ENCODE measurements at places on chromosomes 7 and 10.

- DNase-seq, result no peak
Measured at GRCh38 chr7:38574086-38574485, 57.1 kb downstream of the AMPH start.

GRCh38 chr7:920351-921070 lies 34.0 kb downstream of the ADAP1 start:
- no peak for DNase-seq

- no peak for DNase-seq
Measured at GRCh38 chr10:119807960-119808697, 64.5 kb downstream of the MCMBP start.

DNA sequence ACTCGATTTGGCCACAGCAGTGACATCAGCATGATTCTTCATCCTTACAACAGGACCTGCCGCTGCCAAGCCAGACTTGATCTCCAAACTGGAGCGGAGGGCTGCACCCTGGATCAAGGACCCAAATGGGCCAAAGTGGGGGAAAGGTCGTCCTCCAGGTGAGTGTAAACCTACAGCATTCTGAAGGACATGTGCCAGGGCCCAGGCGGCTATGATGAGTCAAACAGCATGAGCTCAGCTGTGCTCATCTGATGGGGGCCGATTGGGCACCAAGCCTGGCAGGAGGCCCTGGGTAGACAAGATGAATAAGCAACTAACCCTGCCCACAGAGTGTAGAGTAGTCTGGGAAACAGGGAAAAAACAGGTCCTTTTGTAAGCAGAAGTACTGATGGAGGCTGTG lies 14.4 kb upstream of the ATP6V0E2 start:
- DNase-seq, result no peak

DNA sequence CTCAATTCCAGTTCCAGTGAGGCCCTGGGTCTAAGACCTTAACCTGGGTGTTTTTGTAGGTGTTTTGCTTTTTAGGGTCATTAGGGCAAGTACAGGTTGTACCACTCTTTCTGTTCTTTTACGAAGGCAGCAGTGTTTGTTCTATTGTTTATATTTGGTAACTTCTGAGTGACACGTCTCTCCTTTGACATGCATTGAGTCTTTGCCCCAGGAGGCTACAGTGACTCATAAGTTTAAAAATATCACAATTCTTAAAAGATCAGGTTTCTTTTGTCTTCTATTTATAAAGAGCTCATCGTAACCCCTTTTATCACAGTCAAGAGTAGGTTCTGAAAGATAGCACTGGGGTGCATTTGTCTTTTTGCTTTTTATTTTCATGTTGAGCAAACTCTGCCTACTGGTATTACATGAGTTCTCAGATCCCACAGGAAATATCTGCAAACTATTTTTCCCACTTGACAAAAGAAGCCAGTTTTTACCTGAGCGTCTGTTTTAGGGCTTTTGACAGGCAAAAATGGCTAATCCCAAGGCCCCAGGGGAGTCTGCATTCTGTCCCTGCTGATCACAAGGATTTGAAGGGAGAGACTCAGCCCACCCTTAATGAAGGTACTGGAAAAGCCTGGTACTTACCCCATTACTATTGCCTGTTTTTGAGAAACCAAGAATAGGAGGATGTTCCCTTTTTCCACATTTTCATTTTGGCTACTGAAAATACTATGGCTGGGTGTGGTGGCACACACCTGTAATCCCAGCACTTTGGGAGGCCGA lies 7.9 kb downstream of the NUDT13 start:
- no peak for DNase-seq

DNA sequence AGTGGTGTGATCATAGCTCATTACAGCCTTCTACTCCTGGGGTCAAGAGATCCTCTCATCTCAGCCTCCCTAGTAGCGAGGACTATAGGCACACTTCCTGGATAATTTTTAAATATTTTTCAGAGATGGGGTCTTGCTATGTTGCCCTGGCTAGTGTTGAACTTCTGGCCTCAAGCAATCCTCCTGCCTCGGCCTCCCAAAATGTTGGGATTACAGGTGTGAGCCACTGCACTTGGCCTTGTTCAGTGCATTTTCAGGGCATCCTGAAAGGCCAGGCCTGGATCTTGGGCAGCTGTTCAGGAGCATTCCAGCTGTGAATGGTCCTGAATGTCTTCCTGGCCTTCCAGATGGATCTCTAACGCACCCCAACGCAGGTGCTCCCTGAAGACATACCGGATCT lies 95.7 kb downstream of the PFKFB3 start:
- DNase-seq, result no peak

GRCh38 chr7:70494225-70495032 lies 637.5 kb upstream of the GALNT17 start:
- DNase-seq, result no peak

DNA sequence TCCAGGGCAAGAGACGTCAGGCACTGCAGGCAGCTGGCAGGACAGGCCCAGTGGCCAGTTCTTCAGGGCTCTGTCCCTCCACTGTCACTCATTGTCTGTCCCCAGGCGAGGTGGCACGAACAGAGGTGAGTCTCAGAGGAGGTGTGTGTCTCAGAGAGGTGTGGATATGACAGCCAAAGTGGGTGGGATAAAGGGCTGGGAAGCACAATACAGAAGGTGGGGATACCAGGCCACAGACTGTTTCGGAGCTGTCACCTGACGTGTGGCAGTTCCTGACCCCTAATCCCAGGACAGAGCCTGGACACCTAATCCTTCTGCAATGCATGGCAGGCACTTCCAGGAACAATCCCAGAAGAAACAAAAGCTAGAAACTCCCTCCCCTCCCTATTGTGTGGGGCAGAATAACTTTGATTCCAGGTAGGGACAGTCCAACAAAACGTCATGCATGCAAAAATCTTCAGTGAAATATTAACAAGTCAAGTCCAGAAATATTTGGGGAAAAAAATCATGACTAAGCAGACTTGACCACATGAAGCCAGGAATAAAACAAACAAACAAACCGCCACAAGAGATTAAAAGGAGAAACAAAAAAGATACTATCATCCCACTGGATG lies 11.6 kb downstream of the KLRG2 start:
- no peak for DNase-seq

- no peak for DNase-seq
Measured at GRCh38 chr7:91265693-91266066, 1.4 kb downstream of the FZD1 start.

- DNase-seq, result no peak
Measured at GRCh38 chr10:24652381-24652957, 71.2 kb downstream of the ARHGAP21 start.

- no peak for DNase-seq
Measured at GRCh38 chr10:116892907-116893685, 43.8 kb downstream of the ENO4 start.

DNA sequence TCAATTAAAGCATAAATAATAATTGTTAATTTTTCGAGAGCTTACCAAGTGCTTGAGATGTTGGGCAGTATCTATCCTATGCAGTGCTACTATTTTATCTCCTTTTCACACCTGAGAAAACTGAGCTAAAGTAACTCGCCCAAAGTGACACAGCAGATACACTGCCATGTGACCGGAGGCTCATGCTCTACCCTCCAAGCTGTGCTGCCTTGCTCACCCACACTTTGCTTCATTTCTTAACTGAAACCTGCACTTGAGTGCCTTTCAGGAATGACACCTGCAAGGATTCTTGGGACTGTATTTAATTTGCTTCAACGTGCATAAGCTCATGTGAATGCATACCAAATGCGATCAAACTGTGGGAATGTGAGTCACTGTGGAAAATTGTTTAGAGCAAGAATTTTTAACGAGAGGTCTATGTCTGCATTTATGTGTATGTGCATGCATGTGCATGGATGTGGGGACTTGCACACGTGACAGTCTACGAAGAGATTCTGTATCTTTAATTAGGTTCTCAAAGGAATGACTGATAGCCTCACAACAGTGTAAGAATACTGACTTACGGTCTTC lies 119.2 kb downstream of the ADCYAP1R1 start:
- DNase-seq, result no peak

- DNase-seq, result no peak
Measured at GRCh38 chr7:127798023-127798422, 146.0 kb downstream of the SND1 start.

- no peak for DNase-seq
Measured at GRCh38 chr10:68955355-68955831, 577 bp upstream of the DDX21 start.

- no peak for DNase-seq
Measured at GRCh38 chr7:87110778-87111177, 41.5 kb upstream of the DMTF1 start.

GRCh38 chr10:19998482-19998881 lies 182.2 kb downstream of the PLXDC2 start:
- DNase-seq, result no peak

GRCh38 chr7:99617192-99617781 lies 541 bp downstream of the ZSCAN25 start:
- no peak for DNase-seq

DNA sequence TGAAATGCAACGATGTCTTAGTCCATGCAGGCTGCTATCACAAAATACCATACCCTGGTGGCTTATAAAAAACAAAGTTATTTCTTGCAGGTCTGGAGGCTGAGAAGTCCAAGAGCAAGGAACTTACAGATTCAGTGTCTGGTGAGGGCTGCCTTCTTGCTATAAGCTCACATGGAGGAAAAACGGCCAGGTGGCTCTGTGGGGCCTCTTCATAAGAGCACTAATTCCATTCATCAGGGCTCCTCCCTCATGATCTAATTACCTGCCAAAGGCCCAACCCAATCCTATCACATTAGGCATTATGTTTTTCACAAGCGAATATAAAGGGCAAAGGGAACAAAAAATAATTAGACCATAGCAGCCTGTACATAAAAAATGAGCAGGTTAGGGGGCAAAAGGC lies 35.4 kb downstream of the PAPSS2 start:
- no peak for DNase-seq

DNA sequence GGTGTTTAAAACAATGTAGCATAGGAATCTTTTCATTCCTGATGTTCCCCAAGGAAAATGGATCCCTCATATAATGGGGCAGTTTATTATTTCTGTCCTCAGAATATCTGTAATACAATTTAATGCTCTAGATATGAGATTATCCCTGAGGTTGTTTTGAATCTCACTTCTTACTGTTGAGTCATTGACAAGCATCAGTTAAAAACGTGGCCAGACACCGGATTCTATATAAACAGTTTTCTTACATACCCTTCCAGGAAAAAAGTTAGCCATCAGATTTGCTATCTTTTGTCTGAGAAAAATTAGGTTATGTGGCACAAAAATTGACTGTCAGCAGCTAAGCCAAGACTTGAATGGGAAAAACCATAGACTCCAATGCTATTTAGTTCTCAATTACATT lies 539.8 kb upstream of the CELF2 start:
- no peak for DNase-seq

DNA sequence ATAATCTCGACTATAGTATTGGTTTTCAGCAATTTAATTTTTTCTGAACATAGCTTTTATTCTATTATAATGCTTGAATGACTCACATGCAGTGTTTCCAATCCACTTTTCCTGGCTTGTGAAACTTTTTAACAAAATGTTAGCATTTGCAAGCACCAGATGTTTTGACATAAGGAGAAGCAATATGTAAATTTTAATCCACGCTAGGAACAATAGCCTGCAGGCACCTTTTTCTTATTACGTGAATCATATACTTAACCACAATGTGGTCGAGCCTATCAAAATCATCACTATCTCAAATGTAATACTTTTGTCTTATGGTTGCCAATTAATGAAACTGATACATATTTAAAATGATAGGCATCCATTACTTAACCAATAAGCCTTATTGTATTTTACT lies 97.1 kb downstream of the TFEC start:
- no peak for DNase-seq

DNA sequence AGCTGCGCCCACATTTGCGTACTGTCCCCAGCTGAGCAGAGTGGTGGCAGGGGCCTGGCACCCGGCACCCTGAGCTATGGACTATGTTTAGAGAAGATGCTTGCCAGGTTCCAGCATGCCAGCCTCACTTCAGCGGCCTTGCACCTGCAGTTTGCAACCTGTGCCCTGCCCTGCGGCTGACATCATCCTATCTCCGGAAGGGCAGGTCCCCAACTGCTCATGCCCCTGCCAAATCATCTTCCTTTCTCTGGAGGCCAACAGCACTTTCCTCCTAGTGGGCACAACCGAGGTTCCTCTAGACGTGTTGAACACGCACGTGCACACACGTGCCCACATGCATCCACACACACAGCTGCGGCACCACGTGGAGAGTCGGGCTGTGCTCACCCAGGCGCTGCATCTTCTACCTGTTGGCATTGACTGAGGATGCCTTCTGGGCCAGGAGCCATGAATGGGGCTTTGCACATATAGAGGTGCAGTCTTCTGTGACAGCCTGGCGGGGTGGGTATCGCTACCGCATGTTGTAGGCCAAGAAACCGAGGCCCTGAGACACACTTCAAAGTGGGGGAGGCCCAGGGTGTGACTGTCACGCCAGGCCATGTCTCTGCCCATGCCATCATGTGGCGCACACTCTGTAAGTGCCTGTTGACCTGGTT lies 24.5 kb downstream of the CNPY1 start:
- no peak for DNase-seq

DNA sequence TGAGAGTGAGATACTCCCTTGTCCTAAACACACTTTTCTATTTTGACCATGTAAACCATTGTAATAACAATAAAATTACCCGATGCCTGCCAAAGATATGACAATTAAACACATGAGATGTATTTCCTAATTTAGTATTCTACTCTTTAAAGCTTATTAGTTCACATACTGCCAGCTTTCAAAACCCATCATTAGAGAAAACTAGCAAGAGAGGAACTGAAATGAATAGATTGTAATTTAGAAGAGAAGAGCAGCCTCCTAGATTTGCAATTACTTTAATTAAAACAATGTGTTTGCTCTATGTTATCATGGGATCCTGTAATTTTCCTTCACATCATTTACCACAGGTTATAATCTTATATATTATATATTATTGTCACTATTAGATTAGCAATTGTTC lies 428.2 kb downstream of the THSD7A start:
- DNase-seq, result no peak

- no peak for DNase-seq
Measured at GRCh38 chr10:31071232-31072005, 39.8 kb upstream of the ZNF438 start.

DNA sequence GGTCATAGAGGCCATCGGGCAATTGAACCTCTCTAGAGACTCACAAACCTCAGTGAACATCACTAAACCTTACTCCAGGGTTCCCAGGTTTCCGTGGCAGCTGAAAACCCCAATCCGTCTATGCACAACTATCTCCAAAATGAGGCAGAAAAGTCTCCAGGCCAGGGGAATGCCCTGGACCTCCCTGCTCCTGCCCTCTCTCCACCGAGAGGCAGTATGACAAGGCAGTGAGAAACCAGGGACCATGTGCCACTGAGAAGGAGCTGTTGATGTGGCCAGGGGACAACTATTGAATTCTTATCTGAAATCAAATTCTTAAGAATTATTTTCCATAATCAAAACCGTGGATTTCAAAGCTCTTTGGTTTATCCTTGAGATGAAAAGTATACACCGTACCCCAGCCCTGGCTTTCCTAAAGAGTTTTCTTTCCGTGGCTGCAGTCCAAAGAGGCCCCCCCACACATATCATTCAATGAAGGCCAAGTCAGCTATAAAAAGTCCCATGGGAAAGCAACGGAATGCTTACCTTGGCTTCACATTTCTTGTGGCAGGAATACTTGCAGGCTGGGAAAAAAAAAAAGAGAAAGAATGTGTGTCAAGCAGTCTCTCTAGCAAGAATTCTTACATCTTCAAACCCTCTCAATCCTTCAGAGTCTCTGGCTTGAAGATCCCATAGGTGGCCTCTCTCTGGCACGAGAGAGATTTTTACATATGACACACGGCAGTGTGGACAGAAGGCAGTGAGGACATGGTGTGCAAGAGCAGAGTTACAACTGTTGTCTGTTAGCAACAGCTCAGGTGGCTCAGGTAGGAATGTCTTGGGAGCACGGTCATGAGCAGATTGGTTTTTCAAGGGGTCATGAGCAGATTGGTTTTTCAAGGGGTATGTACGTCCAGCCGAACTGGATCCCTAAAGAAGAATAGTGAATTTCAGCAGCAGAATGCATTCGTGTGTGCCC lies 75.2 kb downstream of the TNS3 start:
- DNase-seq, result no peak
